ENCODE measurements at places on chromosomes 16 and 17. TPM values are rescaled to one million over a fixed set of nuclear protein-coding genes. Genes with fewer than 3 reads are reported as not detected.

Gene KRT33A
- total RNA-seq: not detected

Gene ZFHX3
- 23.1 TPM for total RNA-seq

Gene MYH13
- total RNA-seq: not detected

Gene MYH3
- total RNA-seq: 0.07 TPM

Gene HBA2
- not detected for total RNA-seq

Gene TPSG1
- total RNA-seq: not detected

Gene KRTAP9-2
- not detected for total RNA-seq

Gene MMP15
- 23.9 TPM for total RNA-seq

Gene BRIP1
- total RNA-seq: 16.0 TPM

Gene TMC8
- 2.6 TPM for total RNA-seq

Gene TOP2A
- 156 TPM for total RNA-seq

Gene HBA1
- total RNA-seq: not detected

Gene TANGO6
- 5.8 TPM for total RNA-seq

Gene ADAM11
- total RNA-seq: 0.55 TPM

Gene TAT
- total RNA-seq: 0.13 TPM

Gene NPTX1
- 6.9 TPM for total RNA-seq

Gene CPHXL2
- not detected for total RNA-seq

Gene PYDC1
- not detected for total RNA-seq

Gene OR2C1
- total RNA-seq: not detected

Gene MGAT5B
- total RNA-seq: 13.9 TPM

Gene MSLN
- 59.9 TPM for total RNA-seq

Gene GRAPL
- total RNA-seq: 0.37 TPM

Gene PHOSPHO1
- not detected for total RNA-seq

Gene KRT24
- total RNA-seq: not detected

Gene TP53TG3F
- total RNA-seq: not detected

Gene GLG1
- total RNA-seq: 117 TPM

Gene NECAB2
- 0.74 TPM for total RNA-seq

Gene TEKT1
- 0.50 TPM for total RNA-seq

Gene CMC2
- total RNA-seq: 89.5 TPM

Gene EIF3CL
- total RNA-seq: 31.5 TPM

Gene SLC5A10
- total RNA-seq: 0.17 TPM
